ENCODE measurements at places on chromosomes 7 and 10. TPM values are rescaled to one million over a fixed set of nuclear protein-coding genes. Genes with fewer than 3 reads are reported as not detected.

DNA sequence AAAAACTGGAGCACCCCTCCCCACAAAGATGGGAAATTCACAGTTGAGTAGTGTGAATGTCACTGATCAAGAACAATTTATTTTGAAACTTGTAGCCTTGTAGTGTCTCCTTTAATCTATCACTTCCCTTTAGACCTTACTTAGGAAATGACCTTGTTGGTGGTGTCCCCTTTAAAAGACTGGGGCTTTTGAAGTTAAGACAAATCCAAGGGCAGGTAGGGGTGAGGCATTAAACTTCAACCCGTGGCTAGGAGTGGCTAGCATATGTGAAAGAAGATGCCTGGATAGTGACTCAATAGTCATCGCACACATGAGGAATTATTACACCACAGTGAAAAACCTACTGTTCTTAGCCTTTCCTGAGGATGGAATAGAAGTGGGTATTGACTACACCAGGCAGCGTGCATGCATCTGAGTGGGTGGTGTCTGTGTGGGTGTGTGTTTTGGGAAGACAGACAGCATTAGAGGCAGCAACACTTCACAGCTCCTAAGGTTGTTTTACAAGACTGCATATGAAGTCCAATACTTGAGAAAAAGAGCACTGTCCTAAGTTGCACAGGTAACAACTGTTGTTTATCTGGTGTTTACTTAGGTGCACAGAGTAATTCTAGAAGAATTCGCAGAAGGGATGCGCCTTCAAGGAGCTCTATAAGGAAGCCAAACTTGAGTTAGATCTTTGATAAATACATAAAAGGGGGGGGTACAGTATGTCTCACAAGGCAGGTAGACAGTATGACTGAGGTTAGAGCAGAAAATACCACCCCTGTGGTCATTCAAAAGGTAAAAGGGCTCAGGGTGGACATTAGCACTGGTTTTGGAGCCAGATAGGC, 32.9 kb downstream of the ABLIM1 start:
- no peak for DNase-seq

GRCh38 chr10:34495938-34496337, 319.2 kb downstream of the PARD3 start:
- no peak for DNase-seq

The EN2 gene
- not detected for total RNA-seq

GRCh38 chr7:16026253-16027020, 340.0 kb upstream of the MEOX2 start:
- DNase-seq = no peak

- no peak for DNase-seq
Observed at GRCh38 chr10:23676296-23676695, 237.4 kb downstream of the OTUD1 start.

DNA sequence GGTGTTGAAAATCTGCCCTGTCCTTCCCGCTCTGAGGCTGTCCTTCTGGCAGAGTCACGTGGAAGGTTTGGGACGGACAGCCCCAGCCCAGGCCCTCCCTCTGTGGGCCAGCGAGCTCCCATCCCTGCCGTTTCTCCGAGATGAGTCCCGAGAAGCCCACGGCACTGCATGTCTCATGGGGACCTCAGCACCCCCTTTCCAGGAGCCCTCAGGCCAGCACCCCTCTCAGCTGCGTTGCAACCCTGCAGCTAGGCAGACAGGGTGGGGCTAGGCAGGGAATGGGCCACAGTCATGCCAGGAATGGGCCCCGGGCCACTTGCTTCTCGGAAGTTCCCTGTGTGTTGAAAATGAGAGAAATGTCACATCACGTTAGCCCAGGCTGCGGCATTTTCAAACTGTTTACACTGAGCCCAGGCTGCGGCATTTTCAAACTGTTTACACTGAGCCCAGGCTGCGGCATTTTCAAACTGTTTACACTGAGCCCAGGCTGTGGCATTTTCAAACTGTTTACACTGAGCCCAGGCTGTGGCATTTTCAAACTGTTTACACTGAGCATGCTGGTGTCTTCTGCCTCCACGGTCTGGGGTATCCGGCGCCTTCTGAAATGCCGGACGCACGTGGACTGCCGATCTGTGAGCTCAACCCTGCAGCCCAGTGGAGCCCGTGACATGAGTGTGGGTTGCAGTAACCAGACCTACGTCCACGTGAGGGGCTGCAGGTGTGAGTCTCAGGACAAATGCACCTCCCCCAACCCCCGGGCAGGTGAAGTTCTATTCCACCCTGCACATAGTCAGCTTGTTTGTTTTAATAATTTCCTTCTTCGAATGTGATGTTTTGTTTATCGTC, 42.6 kb downstream of the FAM20C start:
- DNase-seq = no peak

DNA sequence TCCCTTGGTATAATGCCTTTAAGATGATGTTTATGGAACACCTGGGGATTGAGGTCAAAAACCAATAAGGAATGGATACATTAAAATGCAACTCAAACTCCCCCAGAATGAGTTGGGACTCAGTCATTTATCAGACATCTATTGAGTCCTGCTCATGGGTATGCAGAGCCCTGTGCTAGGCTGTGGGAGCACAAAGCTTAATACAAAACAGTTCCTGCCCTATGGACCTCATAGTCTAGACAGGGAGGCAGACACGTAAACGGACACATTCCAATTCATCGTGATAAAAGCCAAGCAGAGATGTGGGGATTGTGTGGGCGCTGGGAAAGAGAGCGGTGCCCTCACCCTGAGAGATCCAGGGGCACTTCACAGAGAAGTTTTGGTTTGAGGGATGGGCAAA, 181.7 kb downstream of the PTEN start:
- DNase-seq = no peak

The CCDC3 gene
- 0.99 TPM for total RNA-seq

- DNase-seq = no peak
Observed at GRCh38 chr7:139044813-139045794, 9.3 kb upstream of the ZC3HAV1L start.

The RBP4 gene
- not detected for total RNA-seq

GRCh38 chr10:89944138-89944537, 242.7 kb downstream of the KIF20B start:
- no peak for DNase-seq

DNA sequence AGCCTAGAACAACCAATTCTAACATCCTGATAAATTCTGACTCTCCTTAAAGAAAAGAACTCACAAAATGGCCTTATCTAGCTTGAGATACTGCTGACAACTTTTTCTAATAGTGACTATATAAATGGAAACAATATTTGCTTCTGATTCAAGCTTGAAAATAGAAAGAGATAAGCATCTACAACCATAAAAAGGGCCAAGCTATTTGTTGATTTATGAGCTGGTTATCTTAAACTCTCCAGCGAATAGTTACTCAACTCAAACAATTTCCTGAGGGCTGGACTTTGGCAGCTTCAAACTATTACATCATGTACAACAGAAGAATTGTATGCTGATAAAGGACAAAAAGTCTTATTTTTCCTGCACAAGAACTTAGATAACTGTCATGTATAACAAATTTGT, 4.6 kb downstream of the USP54 start:
- DNase-seq = no peak

DNA sequence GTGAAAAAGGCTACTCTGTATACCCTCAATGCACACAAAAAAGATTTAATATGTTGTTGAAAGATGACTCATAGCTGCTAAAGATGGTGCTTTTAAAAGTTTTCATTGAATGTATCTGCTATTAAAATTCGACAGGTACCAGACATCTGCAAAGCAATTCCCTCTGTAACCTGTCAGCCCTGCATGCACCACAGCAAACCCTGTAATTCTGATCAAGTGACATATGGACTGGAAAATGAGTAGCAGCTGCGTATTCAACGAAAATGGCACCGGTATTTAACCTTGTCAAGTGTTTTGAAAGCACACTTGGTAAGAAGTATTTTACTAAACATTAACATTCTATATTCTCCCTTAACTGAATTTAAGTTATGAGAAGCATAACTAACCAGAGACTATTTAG, 58.2 kb upstream of the PTPRN2 start:
- no peak for DNase-seq

The SPDYE16 gene
- not detected for total RNA-seq

DNA sequence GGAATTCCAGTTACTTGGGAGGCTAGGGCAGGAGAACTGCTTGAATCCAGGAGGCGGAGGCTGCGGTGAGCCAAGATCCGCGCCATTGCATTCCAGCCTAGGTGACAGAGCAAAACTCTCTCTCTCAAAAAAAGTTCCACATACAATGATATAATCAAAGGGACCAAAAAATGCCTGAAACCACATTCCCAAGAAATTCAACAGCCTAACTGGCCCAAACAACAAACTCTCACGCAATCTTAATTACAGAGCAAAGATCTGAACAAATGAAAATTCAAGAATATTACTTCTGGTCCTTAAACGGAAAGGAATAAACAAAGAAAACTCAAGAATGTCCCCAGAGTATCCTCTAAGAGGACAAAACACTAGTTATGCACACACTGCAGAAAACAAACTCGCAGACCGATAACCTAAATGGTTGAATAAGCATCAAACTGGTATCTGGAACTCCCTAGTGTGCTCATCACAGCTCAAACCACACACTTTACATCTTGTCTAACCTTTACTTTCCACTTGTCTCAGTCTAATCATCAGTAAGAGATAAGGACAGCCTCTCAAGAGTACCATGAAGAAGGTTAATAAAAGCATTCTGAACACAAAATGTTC, 3.7 kb downstream of the OGA start:
- no peak for DNase-seq

DNA sequence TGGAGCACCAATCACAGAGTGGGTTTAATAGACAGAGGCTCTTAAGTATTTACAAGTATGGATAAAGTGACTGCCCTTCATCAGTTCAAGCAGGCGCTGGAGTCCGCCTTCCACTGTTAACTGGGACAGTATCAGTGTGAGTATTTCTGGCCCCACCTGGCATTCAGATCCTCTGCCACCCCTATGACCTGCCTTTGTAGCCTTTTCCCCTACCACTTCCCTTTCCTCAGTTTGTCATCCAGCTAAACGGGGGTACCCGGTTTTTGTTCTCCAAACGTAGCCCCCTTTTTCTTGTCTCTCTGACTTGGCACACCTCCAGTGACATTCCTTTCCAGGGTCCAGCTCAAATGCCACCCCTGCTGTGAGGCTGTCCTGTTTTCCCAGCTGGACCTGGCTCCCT, 134.4 kb downstream of the SNX10 start:
- no peak for DNase-seq

The RARRES2 gene
- total RNA-seq = not detected

The TMEM139 gene
- total RNA-seq = 0.86 TPM

GRCh38 chr7:29851487-29851886, 45.2 kb downstream of the WIPF3 start:
- no peak for DNase-seq

The WIPF3 gene
- not detected for total RNA-seq

GRCh38 chr7:75614401-75614800, 122.3 kb downstream of the SPDYE5 start:
- no peak for DNase-seq

GRCh38 chr10:112082120-112082519, 101.4 kb downstream of the GPAM start:
- DNase-seq = no peak

- no peak for DNase-seq
Observed at GRCh38 chr10:132360766-132361447, 28.9 kb downstream of the LRRC27 start.

The GSTO2 gene
- 1.1 TPM for total RNA-seq

DNA sequence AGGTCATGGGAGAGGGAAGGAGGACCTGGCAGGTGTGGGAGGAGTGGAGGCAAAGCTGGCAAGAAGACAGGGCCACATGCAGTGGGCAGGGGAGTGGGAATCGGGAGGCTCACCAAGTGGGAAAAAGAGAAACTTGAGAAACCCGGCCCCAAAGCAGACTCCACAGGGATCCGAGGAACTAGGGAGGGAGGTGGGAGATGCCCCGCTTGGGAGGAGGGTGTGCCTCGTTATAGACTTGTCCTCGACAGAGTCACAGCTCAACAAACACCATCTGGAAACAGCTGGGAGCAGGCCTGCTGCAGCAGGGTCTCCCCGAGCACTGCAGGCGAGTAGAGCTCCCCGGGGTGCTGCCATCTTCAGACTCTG, 54.8 kb downstream of the MKI67 start:
- DNase-seq = no peak

- no peak for DNase-seq
Observed at GRCh38 chr7:133819695-133820094, 307.4 kb upstream of the LRGUK start.

- DNase-seq = no peak
Observed at GRCh38 chr7:51140199-51141164, 176.1 kb downstream of the COBL start.

GRCh38 chr10:49830846-49831245, 68.7 kb upstream of the OGDHL start:
- DNase-seq = no peak

GRCh38 chr7:16619979-16620408, 25.6 kb downstream of the ANKMY2 start:
- DNase-seq = no peak

The BAMBI gene
- total RNA-seq = 4.1 TPM

The NXPH1 gene
- not detected for total RNA-seq

Measured in T-helper 17 cell (primary cell).